ENCODE measurements at places on chromosomes 3 and 15.

- DNase-seq, result no peak
Measured at GRCh38 chr3:143040261-143040879, 39.0 kb downstream of the U2SURP start.

DNA sequence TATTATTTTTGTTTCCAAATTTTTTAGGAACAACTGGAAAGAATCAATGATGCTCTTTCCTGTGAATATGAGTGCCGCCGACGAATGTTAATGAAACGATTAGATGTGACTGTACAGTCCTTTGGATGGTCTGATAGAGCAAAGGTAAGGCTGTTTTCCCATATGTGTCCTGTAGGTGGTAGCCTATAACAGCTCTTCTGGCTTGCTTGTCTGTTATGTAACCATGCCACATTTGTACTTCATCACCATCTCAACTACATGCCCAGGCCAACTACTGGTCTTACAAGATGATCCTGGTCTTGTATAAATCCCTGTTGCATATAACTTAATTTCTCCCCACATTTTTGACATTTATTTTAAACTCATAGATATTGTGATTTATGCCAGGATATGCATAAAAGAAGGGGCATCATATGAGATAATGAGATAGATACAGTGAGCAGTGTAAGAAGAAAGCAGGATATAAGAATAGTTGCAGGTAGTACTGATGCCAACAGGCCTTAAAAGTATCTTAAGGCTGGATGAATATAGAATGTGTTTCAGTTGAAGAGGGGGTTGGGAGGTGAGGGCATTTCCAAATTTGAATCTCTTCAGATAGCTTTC is 20.3 kb downstream of the FAM98B start:
- DNase-seq, result peak; percentile 33

GRCh38 chr3:187746442-187747281 is 1.4 kb upstream of the BCL6 start:
- DNase-seq, result peak; percentile 55

DNA sequence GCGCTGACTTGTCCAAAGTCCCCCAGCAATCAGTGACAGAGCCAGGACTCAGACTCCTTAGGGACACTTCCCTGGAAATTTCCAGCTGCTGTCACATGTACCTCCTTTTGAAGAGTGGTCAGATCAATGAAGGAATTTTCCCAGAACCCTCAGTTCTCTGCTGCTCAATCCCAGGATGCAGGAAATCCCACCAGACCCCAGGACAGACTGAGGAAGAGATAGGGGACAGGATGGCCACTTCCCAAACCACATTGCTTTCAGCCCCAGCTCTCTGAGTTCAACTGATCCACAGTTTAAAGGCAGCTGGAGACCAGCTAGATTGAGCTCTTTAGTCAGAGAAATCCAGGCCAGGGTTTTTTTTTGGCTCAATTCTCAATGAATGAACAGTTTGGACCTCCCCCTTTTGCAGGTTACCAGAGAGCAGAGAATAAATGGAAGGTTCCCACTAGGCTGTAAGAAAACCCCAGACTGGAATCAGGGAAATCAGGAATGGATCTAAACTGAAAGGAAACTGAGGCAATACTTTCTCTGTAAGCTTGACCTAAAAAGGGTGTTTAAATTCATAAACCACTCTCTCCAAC is 1.5 kb downstream of the CYP1A1 start:
- peak; percentile 65 for DNase-seq

DNA sequence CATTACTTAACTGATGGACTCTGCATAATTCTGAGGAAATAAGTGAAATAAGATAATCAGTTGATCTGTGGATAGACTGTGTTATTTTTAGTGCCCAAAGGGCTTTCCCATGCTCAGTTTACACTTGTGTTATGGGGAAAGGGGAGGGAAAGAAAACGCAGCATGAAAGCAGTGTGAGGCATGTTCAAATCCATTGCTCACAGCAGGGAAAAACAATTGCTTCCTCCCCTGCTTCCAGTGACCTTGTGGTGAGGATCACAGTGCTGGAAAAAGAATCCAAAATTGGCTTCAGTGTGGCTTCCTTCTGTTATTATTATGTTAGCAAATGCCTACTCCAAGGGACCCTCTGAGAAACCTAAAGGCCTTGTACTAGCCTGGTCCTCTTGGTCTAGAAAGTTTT is 285.1 kb upstream of the CDIN1 start:
- DNase-seq, result no peak

DNA sequence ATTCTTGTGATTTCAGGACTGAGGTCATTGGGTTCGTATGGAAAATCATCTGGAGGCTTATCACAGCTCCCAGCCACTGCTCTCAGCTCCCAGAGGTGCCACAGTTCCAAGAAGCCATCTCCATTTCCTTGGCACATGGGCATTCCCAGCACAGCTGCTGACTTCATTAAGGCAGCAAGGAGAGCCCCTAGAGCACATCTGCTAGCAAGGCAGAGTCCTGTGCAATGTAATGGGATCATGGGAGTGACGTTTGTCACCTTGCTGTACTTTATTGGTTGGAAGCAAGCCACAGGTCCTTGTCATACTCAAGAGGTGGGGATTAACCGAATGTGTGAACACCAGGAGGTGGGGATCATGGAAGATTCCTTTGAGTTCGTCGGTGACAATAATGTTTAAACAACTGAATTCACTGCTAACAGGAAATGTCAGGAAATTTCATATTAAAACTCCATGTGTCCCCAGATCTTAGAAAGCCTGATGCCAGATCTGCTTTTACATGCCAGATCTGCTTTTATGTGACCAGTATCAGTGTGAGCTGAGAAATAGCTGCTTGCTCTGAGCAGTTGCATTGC is 148.8 kb downstream of the GABRG3 start:
- DNase-seq, result no peak

DNA sequence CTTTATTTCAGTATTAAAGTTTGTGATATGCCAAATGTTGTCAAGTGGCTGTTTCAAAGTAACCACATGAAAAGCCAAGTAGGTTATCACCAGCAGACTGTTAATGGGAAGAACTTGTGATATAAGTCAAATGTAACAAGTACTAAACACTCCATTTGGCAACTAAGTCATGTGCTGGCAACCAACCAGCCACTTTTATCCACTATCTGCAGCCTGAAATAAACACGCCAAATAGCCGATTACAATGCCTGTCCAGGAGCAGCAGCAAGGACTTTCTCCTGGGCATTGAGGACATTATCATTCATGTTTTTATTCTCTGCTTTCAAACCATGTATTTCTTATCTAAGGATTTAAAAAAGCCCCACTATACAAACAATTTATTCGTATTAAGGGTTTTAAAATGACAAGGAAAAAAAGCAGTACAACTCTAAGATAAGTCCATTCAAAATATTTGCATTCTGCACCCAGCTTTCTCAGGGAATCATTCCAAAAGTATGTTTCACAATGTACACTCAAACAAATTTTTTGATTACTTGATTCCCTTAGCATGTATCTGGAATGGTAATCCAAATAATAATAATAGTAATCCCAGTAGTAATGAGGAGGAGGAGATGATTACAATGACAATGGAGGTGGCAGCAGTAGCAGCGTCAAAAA is 448.6 kb downstream of the ERC2 start:
- no peak for DNase-seq

DNA sequence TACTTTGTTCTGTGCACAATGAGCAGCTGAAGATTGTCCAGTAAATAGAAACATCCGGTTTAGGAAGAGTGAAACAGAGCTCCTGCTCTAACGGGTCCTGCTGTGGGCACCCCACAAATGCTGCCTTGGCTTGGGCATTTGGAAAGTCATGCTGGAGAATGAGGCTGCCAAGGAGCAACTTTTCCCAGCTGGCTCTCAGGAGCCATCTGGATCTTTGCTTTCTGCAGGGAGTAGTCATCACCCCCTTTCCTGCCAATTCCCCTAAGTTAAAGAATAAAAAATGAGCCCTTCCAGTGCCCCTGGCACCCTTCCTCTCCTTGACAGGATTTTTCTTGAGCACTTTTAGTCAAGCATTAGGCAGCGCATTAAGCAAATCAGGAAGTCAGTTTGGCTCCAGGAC is 90.0 kb downstream of the FAM43A start:
- DNase-seq, result no peak

DNA sequence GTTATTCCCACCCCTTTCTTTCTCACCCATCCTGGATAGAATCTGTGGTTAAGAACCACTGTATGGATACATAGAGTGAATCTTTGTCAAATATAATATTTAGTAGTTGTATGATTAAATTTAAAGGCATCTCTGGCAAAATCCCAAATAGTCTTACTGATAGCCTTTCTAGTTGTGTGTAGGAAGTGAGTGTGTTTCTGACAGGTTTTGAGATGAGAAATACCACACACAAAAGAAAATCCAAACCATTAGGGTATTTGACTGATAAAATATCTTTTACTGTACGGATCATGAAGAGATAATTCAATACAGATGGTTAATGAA is 44.7 kb upstream of the PLCL2 start:
- DNase-seq, result no peak

DNA sequence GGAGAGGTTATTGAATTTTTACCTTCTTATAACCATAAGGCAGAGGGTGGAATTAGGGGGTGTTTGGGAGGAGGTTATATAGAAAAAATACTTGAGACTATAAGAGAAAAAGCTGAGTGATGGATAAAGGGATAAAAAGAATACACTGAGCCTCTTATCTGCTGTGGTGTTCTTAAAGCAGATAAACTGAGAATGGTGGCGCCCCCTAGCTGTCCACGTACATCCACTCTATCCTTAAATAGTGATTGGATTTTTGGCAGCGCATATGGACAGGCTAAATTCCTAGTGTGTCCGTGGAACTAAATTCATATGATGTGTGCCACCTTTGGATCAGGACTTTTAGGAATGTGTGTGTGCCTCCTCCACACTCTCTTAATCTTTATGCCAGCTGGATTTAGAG is 121.1 kb downstream of the OXSM start:
- peak; percentile 81 for DNase-seq

DNA sequence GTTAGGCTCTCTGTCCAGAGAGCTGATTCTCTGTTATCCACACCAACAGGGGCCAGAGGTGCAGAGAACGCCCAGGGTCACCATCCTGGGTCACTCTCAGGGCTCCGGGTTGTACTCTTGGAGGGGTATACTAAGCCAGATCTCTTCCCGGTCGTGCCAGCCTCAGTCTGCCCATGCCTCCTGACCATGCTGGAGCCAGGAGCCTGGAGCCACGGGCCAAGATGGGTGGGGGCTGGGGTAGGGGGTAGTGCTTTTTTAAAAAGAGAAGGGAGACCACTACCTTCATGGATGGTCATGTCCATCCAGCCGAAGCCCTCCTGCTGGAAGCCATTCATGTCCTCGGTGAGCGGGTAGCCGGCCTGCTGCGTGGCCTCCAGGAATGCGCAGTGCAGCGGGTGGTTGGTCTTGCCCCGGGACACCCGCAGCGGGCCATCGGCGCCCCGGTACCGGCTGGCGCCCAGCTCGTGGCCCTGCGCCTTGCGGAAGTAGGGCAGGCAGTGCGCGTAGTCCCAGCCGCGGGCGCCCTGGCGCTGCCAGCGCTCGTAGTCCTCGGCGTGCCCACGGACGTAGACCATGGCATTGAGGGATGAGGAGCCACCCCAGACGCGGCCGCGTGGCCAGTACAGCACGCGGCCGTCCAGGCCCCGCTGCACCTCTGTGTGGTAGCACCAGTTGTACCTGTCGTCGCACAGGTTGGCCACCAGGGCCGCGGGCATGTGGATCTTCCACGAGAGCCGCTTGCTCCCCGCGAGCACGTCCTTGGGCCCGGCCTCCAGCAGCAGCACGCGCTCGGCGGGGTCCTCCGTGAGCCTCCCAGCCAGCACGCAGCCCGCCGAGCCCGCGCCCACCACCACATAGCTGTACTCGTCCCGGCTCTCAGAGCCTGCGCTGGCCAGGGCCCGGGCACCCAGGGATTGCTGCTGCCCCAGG is 22.9 kb downstream of the CHDH start:
- DNase-seq, result no peak

- DNase-seq, result no peak
Measured at GRCh38 chr3:195196266-195196665, 74.7 kb downstream of the XXYLT1 start.

DNA sequence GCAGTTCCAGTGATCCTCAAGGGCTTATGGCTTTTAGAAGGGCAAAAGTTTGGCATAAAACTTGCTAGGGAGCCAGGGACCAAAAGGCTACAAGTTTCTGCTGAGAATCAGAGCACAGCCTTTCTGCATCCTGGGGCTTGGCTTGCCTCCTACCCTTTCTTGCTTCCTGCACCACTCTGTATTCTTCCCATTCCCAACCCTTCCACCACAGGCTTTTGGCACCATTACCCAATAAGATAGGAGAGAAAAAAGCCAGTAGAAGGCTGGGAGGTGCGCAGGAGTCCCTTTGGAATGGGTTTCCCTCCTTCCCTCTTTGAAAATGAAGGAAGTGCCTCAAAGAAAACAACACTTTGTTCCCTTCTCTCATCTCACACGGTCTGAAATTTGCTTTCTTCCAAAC is 268.6 kb downstream of the PDCD6IP start:
- DNase-seq, result no peak

DNA sequence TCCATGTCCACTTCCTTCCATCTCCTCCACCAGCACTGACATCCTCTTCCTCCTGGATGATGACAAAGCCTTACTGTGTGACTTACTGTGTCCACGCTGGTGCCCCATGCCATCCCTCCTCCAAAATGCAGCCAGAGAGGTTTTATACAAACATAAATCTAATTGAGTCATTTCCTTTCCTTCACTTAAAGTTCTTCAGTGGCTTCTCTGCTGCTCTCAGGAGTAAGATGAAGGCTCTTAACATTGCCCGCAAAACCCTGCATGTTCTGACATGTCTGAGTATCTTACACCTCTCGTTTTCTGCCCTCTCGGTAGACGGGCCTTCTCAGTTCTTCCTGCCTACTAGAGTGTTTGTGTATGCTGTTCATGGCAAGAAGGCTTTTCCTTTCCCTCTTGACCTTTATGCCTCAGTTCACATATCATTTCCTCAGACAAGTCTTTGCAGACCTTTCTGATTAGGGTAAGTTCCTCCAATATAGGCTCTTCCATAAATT is 175.5 kb downstream of the CFAP20DC start:
- DNase-seq, result no peak

DNA sequence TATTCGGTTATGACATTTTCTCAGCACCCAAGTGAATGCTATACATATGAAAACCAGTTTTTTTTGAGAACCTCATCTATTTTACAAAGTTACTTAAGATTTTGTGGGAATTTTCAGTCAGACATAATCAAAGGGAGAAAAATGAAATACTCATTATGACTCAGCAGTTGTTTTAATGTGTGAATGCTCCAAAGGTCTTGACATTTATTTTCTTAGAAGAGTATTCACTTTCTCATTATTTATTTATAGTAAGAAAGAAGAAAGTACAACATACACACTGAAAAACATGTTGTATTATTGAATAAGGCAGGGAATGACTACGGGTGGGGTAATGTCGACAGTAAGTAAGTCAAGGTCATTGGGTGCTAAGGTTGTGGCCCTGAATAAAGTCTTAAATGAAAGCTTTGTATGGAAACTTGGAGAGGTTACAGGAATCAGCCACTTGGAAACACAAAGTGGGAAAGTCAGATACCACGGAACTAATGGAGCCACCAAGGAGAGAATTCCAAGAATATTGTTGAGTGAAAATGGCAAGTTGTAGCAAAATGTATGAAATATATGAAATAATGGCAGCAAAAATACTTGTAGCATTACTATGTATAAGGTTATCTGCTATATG is 844.5 kb downstream of the TBL1XR1 start:
- no peak for DNase-seq

GRCh38 chr3:53091011-53091410 is 39.2 kb downstream of the RFT1 start:
- no peak for DNase-seq

- DNase-seq, result no peak
Measured at GRCh38 chr3:18195836-18196235, 229.3 kb downstream of the SATB1 start.

Data from HAP-1 (cell line).